ENCODE measurements at places on chromosomes 16 and 17.

- DNase-seq = no peak
Measured at GRCh38 chr17:965311-965989, 14.1 kb downstream of the NXN start.

DNA sequence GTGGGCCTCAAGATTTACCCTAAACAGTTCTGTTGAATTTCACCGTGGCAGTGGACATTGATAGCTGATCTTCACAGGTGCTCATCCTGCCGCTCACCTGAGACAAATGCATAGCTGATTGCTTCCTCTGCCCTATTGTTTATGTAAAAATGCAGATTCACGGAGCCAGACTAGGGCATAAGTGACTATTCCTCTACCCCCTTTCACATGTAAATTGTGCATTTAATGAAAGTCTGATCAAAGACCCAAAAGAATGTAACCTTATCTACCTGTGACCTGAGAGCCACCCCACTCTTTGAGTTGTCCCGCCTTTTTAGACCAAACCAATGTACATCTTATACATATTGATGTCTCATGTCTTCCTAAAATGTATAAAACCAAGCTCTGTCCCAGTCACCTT is 312.4 kb upstream of the CDH5 start:
- no peak for DNase-seq

DNA sequence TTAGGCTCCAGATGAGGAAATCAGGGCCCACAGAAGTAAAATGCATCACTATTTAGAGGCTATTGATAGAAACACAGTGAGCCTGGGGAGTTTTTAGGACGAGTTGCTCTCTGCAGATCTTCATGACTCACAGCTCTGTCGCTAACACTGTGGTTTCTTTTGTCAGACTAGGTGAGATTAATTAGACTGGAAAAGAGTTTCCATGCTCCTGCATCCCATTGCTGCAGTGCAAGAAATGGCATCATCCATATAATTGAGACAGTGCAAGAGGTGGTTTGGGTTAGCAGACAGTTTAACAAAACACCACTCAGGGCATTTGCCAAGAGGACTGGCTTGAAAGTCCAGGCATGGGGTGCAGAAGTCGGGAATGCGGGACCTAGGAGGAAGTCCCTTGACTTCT is 198.8 kb upstream of the CACNG5 start:
- DNase-seq = no peak

- DNase-seq = peak; percentile 68
Measured at GRCh38 chr17:65027305-65027704, 29.2 kb downstream of the GNA13 start.

DNA sequence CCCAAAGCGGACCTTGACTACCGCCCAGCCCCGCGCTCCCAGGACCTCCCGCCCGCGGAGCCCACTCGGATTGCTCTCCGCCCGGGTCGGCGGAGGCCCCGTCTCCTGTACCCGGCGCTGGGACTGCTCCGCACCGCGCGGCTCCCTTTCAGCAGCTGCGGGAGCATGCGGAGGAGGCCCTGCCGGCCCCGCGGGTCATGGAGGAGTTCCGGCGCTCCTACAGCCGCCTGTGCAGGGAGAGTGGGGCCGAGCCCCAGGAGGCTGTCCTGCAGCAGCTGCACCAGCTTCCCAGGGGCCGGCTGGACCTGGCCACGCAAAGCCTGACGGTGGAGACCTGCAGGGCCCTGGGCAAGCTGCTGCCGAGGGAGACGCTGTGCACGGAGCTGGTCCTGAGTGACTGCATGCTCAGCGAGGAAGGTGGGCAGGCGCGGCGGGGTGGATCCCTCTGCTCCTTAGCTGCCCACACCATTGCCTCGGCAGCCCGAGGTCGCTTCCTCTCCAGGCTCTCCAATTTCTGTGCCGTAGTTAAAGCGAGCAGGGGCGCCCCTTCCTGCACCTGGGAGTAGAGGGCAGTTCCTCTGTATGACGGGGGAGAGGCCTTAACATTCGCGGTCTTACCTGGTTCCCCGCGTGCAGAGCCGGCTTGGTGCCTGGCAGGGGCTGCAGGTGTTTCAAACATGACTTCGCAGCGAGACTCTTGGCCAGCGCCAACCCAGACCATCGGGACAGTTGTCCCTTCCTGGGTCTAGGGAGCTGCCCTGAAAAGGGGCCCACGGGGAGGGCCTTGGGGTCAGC is 539 bp downstream of the LRRC45 start:
- no peak for DNase-seq

- peak; percentile 75 for DNase-seq
Measured at GRCh38 chr16:8936421-8936820, 27.3 kb downstream of the USP7 start.

- DNase-seq = no peak
Measured at GRCh38 chr16:75120253-75120652, 3.7 kb upstream of the LDHD start.

DNA sequence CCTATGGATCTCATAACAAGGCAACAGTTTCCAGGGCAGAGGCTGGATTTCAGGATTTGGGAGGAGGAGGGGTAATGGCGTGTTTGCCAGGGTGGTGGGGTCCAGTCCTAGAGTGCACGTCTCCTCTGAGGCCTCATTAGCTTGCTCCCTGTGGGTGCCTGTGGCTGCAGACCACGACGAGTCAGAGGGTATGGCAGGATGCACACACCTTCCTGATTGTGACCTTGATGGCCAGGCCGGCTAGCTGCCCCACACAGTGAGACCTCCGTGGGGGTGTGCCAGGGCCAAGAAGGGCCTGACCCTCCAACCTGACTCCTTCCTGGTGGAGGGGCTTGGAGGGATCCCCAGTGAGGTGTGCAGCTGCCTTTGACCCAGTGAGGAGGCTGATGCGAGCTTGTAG is 4.0 kb upstream of the SMTNL2 start:
- no peak for DNase-seq

DNA sequence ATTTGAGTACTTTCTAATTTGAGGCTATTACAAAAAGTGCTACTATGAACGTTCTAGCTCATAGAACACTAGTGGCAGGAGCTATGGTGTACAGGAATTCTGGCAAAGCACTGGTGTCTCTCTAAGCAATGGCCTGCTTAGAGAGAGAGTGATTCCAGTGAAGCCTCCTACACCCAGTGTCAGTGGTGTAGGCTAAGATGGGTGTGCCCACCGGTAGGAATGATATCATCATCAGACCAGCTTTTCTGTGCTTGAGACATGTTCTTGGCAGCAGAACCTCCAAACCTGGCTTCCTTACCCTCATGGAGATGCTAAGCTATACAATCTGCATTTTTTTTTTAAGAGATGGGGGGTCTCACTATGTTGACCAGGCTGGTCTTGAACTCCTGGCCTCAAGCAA is 370.3 kb downstream of the SOX9 start:
- no peak for DNase-seq

DNA sequence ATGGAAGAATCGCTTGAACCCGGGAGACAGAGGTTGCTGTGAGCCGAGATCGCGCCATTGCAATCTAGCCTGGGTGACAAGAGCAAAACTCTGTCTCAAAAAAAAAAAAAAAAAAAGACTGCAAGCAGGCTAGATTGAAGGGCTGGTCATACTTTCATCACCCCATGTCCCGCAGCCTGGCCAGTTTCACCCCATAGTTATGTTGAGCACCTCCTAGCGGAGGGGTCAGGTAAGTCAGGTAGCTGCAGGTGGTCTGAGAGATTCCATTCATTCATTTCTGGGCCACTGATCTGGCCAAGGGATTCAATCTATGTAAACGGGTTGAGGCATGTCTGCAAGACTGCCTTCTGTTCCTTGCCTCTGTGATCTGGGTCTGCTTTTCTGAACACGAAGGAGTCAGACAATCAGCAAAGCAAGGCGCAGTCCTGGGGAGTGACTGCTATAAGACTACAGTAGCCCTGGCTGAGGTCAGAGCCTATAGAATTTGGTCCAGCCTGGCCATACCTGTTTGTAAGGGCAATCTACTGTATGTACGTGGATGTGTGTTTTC is 23.6 kb upstream of the BPTF start:
- no peak for DNase-seq

DNA sequence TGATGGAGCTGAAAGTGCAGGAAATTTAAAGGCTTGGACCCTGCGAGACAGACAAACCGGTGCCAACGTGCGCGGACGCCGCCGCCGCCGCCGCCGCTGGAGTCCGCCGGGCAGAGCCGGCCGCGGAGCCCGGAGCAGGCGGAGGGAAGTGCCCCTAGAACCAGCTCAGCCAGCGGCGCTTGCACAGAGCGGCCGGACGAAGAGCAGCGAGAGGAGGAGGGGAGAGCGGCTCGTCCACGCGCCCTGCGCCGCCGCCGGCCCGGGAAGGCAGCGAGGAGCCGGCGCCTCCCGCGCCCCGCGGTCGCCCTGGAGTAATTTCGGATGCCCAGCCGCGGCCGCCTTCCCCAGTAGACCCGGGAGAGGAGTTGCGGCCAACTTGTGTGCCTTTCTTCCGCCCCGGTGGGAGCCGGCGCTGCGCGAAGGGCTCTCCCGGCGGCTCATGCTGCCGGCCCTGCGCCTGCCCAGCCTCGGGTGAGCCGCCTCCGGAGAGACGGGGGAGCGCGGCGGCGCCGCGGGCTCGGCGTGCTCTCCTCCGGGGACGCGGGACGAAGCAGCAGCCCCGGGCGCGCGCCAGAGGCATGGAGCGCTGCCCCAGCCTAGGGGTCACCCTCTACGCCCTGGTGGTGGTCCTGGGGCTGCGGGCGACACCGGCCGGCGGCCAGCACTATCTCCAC is at the start of gene NOG:
Gene NOG (plus strand): TSS at position 54 of the 674 bp plus-strand sequence. CDS start 525 bp downstream, at position 579.
- peak; percentile 14 for DNase-seq

DNA sequence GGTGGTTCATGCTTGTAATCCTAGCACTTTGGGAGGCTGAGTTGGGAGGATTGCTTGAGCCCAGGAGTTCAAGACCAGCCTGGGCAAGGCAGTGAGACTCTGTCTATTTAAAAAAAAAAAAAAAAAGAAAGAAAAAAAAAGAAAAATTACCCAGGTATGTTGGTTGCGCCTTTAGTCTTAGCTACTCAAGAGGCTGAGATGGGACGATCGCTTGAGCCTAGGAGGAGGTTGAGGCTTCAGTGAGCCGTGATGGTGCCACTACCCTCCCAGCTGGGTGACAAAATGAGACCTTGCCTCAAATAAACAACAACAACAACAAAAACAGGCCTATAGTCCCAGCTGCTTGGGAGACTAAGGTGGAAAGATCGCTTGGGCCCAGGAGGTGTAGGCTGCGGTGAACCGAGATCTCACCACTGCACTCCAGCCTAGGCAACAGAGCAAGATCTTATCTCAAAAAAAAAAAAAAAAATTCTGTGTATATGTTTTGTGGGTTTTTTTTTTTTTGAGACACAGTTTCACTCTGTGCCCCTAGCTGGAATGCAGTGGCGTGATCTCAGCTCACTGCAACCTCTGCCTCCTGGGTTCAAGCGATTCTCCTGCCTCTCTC is 12.5 kb upstream of the ANKRD40CL start:
- peak; percentile 71 for DNase-seq

DNA sequence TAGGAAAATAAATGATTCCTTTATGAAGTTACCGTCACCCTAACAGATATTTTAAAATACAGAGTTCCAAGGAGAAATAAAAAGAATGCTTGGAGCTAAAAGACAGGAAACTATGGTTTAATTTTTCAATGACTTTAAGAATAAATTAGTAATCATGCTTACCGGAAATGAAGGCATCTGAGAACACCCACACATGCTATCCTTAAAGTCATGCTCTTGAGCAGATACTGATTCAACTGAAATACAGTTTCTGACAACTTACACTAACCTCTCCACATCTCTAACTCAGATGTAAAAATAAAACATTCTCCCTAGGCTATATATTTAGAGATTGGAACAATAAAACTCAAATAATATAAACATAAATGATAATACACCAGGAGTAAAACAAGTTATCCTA is 7.8 kb downstream of the PSMD12 start:
- no peak for DNase-seq

GRCh38 chr17:72175263-72175662 is 54.4 kb downstream of the SOX9 start:
- DNase-seq = no peak

- DNase-seq = no peak
Measured at GRCh38 chr16:66004699-66005098, 361.8 kb upstream of the CDH5 start.

GRCh38 chr17:54085934-54086333 is 263.2 kb downstream of the KIF2B start:
- DNase-seq = no peak

DNA sequence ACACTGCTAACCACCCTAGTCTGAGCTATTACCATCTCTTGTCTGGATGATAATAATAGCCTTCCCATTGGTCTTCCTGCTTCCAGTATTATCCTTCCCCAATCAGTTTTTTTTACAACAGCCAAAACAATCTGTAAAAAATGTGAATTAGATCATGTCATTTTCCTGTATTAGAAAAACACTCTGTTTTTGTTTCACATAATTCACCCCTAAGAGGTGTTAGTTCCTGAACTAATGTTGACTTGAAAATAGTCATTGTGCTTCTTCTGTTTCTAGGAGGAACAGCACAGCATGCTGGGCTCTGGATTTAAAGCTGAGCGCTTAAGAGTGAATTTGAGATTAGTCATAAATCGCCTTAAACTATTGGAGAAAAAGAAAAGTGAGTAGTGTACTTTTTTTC is 20.0 kb downstream of the IST1 start:
- DNase-seq = no peak

- peak; percentile 61 for DNase-seq
Measured at GRCh38 chr17:39096508-39097149, 54.8 kb downstream of the PLXDC1 start.

GRCh38 chr16:5971106-5971505 is 873.5 kb upstream of the EEF2KMT start:
- DNase-seq = no peak

GRCh38 chr16:3027983-3028715 is 4.3 kb downstream of the THOC6 start:
- DNase-seq = peak; percentile 91

GRCh38 chr16:72908362-72909167 is 139.4 kb downstream of the ZFHX3 start:
- no peak for DNase-seq

- no peak for DNase-seq
Measured at GRCh38 chr17:29051194-29051593, 8.3 kb downstream of the PIPOX start.

DNA sequence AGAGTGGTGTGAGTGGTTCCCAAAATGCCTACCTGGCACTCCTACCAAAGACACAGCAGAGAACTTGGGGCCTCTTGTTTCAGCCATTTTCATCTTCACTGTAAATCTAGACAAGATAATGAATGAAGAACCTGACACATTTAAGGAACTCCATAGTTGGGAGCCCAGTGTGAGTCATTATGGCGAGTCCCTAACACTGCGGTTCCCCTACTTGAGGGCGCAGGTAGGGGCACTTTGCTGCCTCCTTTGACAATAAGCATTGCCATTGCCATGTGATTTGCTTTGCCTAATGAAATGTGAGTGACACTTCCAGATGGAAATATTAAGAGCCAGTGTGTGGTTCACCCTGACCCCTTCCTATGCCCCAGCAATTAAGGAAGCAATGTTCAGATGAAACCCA is 517.6 kb downstream of the MAF start:
- no peak for DNase-seq

DNA sequence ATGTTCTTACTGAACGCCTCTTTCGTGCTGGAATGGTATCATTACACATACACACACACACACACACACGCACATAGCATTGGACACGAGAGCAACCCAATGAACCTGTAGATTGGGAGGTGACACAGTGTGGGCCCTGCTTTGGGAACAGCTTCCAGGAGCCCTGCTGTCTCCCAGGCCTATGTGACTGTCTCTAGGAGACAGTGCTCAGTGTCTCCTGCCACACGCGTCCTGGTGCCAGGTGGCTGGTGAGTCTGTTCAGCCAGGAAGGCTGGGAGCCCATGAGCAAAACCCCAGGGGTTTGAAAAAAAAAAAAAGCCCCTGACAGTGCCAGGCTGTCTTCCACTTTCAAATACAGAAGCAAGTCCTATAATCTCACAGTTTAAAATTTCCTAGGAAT is 2.4 kb upstream of the SPOP start:
- DNase-seq = no peak
